ENCODE measurements at places on chromosomes 11 and 22.

- no peak for DNase-seq
These were observed 97.0 kb downstream of the TP53I11 start for GRCh38 chr11:44853666-44854065.

DNA sequence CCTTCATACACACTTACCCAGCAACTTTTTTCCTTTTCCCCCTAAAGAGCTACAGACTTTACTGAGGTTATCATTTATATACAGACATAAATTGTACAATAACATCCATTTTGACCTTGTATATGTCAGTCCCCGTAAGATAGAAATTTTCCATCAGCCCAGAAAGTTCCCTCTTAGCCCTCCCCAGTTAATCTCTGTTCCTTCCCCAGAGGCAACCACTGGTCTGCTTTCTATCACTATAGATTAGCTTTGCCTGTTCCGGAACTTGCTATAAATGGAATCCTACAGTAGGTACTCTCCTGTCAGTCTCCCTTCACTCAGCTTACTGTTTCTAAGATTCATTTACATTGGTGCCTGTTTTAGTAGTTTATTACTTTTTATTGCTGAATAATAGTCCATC is 54.9 kb downstream of the TSPAN18 start:
- no peak for DNase-seq

DNA sequence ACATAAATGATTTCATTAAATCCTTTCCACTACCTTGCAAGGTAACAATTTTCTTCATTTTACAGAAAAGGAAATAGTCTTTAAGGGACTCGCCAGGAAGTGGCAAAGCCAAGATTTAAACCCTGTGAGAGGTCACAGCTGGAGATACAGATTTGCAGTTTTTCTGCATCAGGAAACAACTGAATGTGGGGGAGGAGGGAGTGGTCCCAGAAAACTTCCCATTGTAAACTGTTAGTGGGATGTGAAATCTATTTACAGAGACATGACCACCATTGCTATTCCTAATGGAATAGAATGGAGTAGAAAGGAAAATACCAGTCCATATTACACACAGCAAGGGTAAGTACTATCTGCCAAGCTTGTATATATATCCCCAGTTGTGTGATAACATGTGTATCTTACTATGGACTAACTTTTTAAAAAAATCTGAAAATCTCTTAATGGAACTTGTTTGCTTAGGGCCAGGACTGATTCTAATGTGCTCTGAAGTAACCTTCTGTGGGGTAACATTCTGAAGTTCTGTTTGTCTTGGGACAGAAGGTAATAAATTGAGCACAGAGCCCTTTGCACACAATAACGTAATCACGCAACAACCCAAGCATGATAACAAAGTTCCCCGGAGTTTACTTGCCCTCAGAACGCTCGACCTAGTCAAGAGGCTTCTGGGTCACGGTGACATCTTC is 10.9 kb upstream of the TSKU start:
- no peak for DNase-seq

- DNase-seq = no peak
These were observed 84.7 kb upstream of the WNT7B start for GRCh38 chr22:46061501-46062231.

GRCh38 chr22:48667289-48667688 is 1160.4 kb downstream of the BRD1 start:
- DNase-seq = no peak

DNA sequence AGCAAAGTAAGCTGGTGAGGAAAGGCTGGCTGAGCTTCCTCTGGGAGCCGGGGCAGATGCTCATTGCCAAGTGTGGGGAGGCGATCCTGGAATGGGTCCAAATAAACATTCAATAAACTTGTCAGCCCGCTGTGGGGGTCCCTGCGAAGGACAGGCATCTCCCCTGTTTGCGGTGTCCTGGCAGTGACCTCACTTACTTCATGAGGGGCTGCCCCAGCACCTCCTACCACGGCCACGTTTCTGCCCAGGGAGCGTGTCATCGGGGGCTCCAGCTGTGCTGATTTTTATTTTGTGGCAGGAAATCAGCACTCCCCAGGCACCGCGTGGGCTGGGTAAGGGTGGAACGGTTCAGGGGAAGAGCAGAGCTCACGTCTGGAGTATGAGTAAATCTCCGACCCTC is 493.9 kb upstream of the B3GAT1 start:
- DNase-seq = no peak

DNA sequence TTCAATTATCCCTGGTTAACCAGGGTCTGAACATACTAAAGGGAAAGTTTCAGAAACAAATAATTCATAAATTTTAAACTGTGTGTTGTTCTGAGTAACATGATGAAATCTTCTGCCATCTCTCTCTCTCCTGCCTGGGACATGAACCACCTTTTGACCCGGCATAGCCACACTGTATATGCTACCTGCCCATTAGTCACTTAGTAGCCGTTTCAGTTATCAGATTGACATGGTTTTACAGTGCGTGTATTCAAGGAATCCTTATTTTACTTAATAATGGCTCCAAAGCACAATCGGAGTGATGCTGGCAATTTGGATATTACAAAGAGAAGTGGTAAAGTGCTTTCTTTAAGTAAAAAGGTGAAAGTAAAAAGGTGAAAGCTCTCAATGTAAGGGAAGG is 227.1 kb upstream of the CCDC179 start:
- no peak for DNase-seq

DNA sequence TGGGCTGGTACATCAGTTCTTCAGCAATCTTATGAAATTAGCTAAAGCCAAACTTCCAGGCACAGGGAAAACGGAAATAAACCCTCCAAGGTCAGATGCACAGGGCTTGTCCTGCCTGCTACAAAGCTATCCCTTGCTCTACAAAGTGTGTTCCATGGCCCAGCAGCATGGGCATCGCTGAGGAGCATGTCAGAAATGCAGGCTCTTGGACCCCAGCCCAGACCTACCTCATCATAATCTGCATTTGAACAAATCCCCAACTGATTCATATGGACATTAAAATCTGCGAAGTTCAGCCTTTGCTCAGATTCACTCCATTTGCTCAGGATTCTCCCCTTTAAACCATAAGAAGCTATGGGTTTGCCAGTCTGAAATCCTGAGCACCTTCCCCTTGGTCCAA is 129.7 kb upstream of the CSNK2A3 start:
- no peak for DNase-seq

- DNase-seq = no peak
These were observed 11.5 kb downstream of the RNH1 start for GRCh38 chr11:495537-495931.

GRCh38 chr11:118911113-118911879 is 14.4 kb downstream of the BCL9L start:
- DNase-seq = no peak

DNA sequence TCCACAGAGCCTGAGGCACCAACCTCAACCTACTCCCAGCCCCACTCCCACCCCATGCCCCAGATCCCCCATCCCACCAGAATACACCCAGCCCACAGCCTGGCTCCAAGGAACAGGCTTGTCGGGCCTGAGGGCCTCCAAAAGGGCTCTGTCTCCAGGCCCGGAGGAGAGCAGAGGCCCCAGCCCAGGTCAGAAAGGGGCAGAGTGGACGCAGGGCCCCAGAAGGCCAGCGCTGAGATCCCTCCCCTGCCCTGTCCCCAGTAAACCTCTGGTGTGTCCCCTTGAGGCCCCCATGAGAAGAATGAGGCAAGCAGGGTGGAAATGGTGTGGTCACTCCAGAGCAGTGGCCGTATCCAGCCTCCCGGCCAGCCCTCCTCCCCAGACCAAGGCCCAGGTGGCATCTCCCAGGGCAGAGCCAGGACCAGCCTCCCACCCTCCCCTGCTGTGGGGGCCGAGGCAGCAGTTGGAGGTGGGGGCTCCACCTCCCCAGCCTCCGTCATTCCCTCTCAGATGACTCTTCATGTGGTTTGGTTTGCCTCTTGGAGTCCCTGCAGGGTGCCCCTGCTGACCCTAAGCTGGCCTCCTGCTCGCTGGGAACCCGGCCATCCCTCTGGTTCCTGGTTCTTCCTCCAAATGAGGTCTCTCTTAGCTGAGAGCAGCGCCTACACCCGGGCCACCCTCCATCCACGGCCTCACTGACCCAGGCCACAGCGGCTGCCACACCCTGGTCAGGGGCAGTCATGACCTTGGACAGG is 195.0 kb downstream of the IGLL1 start:
- DNase-seq = no peak

GRCh38 chr11:43580735-43581369 is 99.7 kb upstream of the HSD17B12 start:
- DNase-seq = no peak

GRCh38 chr22:26437694-26438392 is 8.8 kb downstream of the ASPHD2 start:
- DNase-seq = no peak

DNA sequence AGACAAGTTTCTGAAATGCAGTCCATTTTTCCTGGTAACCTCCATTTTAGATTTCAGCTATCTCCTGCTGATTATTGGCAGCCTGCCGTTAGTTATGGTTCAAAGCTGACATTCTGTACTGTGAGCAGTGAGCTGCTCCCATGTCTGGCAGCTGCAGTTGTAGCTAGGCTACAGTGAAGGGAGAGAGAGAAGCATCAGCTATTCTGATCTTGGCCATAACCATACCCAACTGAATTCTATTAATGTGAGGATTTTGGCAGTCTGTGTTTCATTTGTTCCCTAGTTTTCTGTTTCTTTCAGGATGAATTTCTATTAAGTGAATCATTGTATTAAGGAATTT is 33.4 kb downstream of the SIK2 start:
- DNase-seq = no peak

DNA sequence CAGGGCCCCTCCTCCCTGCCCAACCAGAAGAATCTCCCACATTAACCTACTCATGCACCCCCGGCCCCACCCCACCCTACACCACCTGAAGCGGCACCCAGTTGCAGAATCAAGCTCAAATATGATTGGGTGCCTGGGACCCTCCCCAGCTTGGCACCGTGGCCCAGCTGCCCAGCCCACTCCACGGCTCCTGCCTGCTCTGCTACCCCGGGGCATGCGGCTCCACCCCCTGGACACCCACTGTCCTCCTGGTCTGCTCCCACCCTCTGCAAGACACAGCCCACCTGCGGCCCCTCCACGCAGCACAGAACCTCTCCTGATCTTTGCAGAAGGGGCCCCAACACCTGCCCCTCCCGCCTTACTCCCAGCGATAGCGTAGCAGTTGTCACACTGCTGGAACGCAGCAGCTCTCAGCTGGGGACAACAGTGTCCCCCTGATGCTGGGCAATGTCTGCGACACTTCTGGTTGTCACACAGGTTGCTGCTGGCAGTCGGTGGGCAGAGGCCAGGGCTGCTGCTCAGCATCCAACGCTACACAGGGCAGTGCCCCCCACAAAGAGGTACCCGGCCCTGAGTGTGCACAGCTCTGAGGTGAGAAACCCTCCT is 32.0 kb upstream of the TESMIN start:
- DNase-seq = no peak

DNA sequence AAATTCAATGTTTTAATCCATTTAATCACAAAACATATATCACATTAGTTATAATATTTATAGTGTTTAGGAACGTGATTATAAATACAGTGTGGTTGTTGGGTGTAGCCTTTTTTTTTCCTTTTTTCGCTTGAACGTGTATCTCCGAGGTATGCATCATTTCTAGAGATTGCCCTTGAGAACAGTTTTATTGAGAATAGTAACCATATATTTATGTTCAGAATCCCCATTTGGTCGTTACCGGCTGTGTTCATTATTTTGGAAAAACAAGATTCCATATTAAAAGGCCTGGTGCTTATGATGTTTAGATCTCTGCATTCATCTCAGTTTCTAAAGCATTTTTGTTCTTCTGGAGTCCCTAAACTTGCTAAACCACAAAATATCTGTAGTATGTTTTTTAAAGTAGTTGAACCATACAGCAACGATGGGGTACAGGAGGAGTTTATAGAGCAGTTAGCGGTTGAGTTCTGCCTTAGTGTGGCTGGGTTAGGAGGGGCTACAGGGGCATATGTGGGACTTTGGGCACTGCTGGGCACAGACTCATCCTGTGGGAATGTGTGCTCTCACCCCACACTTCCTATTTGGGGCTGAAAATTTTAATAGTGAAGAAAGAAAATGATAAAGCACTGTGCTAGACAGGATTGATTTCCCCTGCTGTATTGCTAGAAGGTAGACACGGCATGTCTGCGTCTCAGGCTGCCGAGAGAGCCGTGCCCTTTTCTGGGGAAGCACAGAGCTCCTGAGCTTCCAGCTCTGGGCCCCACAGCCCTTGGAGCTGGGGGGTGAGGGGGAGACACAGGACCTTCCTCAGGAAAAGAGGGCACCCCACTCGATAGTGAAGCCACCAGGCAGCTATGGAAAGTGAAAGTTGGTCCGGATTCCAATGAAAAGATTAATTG is 81.5 kb upstream of the PPARA start:
- no peak for DNase-seq

DNA sequence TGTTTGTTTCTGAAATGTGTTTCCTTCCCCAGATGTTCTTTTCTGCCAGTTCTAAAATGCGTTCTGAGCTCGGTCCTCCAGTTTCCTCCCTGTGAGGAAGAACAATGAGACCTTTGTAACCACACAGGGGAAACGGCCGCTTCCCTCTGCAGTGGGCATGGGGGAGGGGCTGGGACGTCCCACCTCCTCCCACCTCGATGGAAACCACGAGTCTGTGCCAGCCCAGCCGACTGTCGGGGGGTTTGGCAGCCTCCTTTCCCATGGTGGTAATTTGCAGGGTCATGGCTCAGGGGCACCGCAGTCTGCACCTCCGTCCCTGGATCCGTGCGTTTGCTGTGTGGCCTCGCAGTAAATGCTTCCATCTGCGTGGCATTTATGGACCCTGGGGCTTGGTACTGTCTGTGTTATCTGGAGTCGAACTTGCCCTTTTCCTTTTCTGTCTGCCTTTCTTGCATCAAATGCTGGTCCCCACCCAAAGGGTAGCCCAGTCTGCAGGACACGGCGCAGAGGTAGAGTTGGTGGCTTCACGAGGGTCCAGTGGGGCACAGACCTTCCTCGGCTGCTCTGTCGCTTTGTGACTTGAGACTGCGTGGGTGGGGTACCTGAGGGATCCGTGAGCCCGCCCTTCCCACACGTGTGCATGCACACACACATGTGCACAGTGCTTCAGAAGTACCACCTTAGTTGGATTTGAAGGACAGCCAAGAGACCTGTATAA is 16.1 kb downstream of the LRP5 start:
- no peak for DNase-seq

- DNase-seq = no peak
These were observed 7.3 kb downstream of the SNX19 start for GRCh38 chr11:130908770-130909625.

DNA sequence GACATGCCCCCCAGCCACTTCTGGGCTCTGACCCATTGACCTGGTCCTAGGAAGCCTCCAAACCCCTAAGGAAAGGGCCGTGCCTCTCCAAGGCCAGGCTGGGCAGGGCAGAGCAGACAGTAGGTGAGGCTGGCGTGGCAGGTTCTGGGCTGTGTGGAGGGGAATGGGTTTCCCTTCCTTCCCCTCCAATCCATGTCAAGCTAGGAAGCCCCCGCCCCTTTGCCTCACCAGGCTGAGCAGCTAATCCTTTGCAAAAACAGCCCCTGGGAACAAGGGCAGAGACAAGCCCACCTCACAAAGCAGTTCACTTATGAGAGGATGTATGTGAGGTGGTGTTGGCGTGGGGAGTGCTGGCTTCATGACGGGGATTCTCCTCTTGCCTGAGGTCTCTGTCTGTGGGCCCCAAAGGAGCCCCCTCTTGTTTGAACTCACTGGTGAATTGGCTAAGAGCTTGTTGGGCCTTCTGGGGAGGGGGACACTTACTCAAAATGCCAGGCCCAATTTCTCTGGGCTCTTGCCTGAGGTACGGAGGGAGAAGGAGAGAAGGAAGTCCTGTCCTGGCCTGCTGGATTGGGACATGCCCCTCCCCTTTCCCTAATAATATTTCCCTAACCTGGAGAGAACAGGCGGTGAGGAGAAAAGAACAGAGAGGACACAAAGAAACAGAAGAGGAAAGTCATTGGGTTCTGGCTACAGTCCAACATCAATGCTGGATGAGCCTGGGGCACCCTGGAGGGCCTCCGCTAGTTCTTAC is 1.6 kb upstream of the TRIM29 start:
- DNase-seq = no peak

GRCh38 chr22:22155146-22155545 is 89.4 kb upstream of the VPREB1 start:
- DNase-seq = no peak
